ENCODE measurements at places on chromosomes 5 and 9. TPM values are rescaled to one million over a fixed set of nuclear protein-coding genes. Genes with fewer than 3 reads are reported as not detected.

GRCh38 chr5:142466195-142466971, 141.6 kb upstream of the SPRY4 start:
- DNase-seq, result no peak

DNA sequence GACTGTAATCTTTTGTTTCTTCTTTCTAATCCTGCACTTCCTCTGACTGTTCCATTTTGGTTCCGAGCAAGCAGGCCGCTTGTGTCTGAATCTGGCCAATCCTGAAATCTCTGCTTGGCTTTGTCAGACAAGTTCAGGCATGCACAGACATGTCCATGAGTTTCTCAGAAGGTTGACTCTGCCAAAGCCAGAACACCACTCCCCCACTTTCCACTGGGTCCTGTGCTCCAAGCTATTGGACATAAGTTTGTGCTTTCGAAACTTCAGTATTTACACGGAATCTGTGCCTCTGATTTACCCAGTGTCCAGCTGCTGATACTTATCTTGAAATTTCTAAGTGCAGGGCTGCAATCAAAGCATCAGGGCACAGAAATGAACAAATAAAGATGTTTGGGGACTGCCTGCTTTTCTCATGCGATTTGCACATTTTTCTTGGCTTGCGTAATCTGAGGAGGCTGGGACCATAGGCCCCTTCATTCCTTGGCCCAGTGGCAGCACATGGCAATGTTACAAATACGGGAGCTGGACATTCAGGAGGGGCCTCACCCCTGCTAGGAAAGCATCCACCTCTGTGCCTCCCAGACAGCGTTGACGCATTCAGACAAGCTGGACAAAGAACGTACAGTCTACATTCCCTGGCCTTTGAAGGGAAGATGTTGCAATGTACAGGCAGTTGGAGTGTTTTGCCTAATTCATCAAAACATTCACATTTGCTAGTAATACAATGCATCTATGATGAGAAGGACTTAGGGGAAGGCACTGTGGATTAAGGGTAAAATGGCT, 209.2 kb upstream of the PAPPA start:
- no peak for DNase-seq

- peak; percentile 34 for DNase-seq
Measured at GRCh38 chr9:33466565-33467495, 6.9 kb downstream of the NOL6 start.

- no peak for DNase-seq
Measured at GRCh38 chr9:11946531-11946930, 746.7 kb upstream of the TYRP1 start.

GRCh38 chr9:123420592-123421111, 64.7 kb downstream of the CRB2 start:
- DNase-seq, result no peak

GRCh38 chr5:169591636-169592035, 8.1 kb downstream of the SPDL1 start:
- no peak for DNase-seq

DNA sequence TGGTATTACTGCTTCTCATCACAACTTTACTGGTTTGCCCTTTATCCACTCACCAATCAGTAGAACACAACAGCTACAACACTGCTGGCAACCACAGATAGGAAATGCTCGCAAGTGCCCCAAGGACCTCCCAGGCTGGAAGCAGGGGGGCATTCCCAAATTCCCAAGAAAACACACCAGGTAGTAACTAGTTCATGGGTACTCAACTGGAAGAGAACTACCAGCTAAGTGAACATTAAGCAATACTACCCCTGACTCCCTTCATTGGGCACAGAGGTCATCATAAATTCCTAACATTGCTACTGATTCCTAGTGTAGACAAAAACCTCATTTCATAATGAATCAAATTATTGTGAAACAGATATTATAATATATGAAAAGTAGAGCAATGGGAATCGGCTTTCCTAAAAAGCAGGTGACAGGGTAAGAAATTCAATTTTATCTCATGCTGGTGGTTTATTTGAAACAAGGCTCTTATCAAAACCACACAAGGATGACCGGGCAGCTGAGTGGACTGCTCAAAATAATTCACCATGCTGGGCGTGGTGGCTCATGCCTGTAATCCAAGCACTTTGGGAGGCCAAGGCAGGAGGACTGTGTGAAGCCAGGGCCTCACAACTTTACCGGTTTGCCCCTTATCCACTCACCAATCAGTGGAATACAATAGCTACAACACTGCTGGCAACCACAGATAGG, 81.6 kb downstream of the TLE1 start:
- DNase-seq, result no peak

DNA sequence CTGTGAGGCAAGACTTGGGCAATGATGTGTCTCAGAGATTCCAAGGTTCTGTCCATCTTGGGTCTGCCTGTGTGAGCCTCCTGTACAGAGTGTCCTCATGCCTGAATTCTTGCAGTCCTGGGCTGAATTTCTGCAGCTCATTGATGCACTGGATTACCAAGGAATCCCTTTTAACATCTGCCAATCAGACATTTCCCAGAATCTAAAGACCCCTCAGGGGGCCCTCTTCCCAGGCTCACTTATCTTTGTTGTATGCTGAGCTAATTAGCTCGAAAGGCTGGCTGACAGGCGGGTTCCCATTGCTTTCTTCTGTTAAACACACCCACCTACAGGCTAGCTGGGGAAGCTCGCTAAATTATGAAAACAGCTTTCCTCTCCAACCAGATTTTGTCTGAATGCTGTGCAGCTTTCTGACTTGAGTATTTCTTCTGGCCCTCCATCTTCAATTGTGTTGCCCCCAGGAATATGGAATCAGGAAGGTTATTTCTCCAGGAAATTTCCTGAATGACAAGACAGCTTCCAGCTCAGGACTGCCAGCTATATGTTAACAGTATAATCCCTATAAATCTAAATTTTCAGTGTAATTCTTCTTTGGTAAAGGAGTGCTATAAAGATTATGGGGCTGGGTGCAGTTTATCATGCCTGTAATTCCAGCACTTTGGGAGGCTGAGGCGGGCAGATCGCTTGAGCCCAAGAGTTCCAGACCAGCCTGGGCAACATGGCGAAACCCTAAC, at the start of gene LIX1:
Gene LIX1, minus strand, starts transcription at position 91 of the 734 bp plus-strand sequence. Its CDS starts 35 bp downstream, at position 56.
- peak; percentile 11 for DNase-seq

DNA sequence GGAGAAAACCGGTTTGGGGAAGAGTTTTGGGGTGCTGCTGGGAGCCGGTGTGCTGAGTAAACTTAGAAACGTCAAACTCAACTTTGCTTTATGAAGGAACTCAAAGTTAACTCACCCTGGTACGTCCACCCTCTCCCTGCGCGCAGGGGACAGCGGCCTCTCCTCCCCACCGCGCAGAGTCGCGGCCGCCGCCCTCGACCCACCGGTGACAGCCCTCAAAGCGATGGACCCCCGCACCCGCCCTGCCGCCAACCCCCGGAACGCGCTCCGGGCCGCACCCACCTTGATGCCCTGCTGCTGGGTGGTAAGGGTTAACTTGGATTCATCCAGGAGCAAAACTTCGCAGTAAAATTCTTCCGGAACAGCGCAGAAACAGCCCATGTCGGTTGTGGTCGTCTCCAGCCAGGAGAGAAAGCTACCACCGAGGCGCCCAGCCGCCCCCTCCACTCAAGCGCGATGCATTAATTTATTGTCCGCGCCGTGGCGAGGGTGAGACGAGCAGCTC, 366 bp downstream of the EPB41L4A start:
- no peak for DNase-seq

DNA sequence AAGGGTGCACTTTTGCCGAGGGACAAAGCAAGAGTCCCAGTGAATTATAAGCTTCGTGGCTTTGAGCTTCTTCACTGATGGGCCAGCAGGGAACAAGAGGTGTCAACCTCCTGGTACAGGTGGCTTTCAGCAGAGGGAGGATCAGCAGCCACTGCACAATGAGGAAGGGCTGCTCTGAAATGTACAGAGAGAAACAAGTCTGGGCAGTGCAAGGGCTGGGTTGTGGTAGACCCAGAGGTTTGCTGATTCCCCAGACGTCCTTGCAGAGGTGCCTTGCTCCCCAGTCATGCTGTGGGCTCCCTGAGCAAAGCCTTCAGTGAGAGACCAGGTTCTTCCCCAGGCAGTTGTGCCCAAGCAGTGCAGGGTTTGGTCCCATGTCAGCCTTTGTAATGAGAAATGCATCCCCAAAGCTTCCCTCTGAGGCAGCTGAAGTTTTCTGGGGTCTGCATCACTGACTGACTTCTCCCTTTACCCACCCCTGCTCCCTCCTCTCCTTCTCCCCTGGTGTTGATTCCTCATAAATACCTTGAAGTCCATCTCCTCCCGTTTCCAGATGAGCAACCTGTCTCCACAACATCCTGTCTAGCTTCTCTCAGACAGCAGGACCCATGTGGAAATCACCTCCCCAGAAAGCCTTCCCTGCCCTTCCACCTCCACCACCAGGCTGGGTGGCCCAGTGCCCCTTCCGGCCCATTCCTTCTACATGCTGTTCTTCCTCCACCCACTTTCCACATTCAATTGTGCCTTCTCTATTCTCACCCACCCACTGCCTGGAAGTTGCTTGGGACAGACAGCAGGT, 599.6 kb upstream of the ADAMTS16 start:
- DNase-seq, result no peak

- DNase-seq, result no peak
Measured at GRCh38 chr9:130117816-130118632, 54.2 kb upstream of the NCS1 start.

- no peak for DNase-seq
Measured at GRCh38 chr5:12911156-12911555, 1006.9 kb upstream of the CTNND2 start.

GRCh38 chr5:72569408-72569944, 62.3 kb upstream of the ZNF366 start:
- DNase-seq, result no peak

- DNase-seq, result no peak
Measured at GRCh38 chr5:119302916-119303897, 52.6 kb upstream of the TNFAIP8 start.

The LCN12 gene
- not detected for polyA plus RNA-seq

The FSTL4 gene
- 0.66 TPM for polyA plus RNA-seq

The ARL14EPL gene
- not detected for polyA plus RNA-seq

The IL3 gene
- polyA plus RNA-seq, result not detected

The CCNI2 gene
- polyA plus RNA-seq, result not detected

The FREM1 gene
- not detected for polyA plus RNA-seq

The PCDHB2 gene
- polyA plus RNA-seq, result not detected

The ZNF618 gene
- polyA plus RNA-seq, result 3.2 TPM

The CDC20B gene
- not detected for polyA plus RNA-seq

The NRG2 gene
- 0.15 TPM for polyA plus RNA-seq

The NKD2 gene
- polyA plus RNA-seq, result not detected

The PCDHB16 gene
- polyA plus RNA-seq, result not detected

The PPIC gene
- polyA plus RNA-seq, result not detected

The GADD45G gene
- 3.1 TPM for polyA plus RNA-seq

The CSF1R gene
- polyA plus RNA-seq, result 0.93 TPM

The CNTNAP3B gene
- polyA plus RNA-seq, result not detected
